ENCODE measurements at places on chromosomes 11 and 22.

- no peak for DNase-seq
These were observed 584.0 kb downstream of the KCNA4 start for GRCh38 chr11:29432719-29433325.

- no peak for DNase-seq
These were observed 249.1 kb downstream of the TTC28 start for GRCh38 chr22:28430466-28431025.

- no peak for DNase-seq
These were observed 121.1 kb downstream of the NTM start for GRCh38 chr11:131491503-131491902.

GRCh38 chr22:50179937-50180726 is 5.6 kb upstream of the TRABD start:
- DNase-seq = no peak

GRCh38 chr11:17379383-17380180 is 8.9 kb downstream of the KCNJ11 start:
- DNase-seq = no peak

DNA sequence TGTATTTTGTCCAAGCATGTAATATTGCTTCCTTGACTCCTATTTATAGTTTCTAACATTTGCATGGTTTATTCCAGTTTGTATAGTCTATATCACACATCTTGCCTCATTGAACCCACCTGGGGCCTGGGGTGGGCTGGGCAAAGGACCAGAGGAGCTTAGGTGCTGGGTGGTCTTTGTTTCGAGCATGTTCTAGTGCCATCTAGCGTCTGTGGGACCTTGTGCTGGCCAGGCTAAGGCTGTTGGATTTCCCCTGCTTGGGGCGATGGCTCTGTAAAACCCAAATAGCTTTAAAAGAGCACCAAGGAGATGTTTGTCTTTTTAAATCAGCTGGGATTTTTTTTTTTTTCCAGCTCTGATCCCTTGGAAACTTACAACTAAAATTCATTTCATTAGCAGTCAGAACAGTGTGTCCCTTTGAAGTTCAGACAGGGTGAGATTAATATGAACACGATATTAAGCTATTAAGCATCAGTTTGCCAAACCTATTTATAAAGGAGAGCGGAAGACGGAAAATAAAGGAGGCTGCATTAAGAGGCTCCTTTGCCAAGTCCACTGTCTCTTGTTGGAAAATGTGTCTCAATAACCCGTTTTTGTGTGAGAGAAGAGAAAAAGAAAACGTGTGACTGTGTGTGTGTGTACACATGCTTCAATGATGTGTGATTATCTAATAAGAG is 157.4 kb downstream of the COMMD9 start:
- DNase-seq = no peak

- no peak for DNase-seq
These were observed 23.0 kb downstream of the CCDC15 start for GRCh38 chr11:124977006-124977405.

GRCh38 chr11:9720290-9720630 is 56.4 kb downstream of the SWAP70 start:
- no peak for DNase-seq

DNA sequence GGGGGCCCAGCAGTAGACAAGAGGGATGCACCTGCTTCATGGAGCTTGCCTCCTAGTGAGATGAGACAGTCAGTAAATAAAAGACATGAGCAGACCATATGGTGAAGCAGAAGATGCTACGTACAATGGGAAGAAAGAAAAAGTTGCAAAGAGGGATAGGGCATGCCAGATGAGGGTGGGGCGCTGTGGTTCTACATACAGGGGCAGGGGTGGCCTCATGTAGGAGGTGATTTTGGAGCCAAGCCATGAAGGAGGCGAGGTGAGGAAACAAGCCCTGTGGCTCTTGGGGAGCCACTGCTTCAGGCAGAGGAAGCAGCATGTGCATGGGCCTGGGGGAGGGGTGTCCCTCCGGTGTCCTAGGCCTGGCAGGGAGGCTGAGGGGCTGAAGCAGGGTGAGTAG is 15.2 kb downstream of the NAT10 start:
- no peak for DNase-seq

DNA sequence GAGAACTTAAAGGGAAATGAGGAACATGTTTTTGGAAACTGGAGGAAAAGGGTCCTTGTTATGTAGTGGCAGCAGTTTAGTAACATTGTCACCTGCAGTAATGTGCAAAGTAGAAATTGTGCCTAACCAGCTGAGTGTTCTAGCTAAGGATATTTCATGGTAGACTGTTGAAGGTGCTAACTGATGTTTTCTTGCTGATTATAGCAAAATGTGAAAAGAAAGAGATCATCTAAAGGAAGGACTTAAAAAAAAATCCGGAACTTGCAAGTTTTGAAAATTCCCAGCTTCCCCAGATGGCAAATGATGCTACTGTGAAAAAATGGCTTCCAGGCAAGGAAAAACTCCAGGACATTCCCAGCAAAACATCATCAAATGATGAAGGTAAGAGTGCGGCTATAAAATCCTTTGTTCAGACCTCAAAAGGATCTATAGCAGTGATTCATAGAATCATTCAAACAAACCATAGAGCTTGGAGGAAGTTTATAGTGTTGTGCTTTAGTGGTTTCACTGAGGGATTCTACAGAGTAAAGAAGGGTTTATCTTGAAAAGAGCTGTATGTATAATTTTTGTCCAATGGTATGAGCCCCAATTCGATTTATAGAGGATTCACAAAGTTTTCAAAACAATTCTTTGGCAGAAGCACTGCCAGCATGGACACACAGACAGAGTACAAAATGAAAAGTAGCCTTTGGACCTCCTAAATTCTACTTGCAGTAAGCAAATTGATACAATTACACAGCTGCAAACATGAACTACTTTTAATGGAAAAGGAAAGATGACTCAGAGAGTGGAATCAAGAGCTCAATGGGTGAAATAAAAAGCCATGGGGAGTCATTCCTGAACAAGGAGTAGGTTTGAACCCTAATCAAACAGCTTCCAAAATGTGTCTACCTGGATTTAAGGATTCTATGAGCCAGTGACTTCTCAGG is 4.3 kb upstream of the TRIM44 start:
- no peak for DNase-seq

DNA sequence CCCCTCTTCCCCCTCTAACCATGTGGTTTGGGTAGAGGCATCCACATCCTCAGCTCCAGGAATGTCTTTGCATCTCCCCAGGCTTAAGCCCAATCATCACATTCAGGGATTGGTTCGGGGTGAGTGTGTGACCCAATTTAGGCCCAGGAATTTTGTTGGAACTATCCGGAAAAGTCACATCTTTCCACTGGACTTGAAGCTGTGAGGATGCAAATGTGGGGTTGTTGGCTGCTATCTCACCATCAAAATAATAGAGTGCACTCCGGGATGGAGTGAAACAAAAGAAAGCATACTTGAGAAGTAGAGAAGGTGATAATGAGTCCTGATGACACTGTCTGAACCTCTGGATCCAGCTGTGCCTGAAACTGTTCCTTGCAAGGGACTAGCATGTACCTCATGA is 33.8 kb upstream of the OLFML1 start:
- no peak for DNase-seq

- no peak for DNase-seq
These were observed 5.7 kb downstream of the LTBP3 start for GRCh38 chr11:65552388-65552951.

DNA sequence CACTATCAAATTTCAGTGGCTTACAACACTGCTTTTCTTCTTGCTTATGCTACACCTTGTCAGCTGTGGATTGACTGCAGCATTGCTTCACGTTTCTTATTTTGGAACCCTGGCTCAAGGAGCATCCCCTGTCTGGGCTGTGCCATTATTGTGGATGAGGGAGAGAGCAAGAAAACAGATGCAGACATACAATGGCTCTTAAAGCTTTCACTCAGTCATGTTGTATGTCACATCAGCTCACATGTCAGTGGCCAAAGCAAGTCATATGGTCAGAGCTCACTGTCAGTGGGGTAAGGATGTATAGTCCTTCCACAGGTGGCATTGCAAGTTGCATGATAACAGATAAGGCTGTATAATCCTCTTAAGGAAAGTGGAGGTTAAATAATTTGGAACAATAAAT is 10.0 kb downstream of the ARHGEF12 start:
- no peak for DNase-seq

DNA sequence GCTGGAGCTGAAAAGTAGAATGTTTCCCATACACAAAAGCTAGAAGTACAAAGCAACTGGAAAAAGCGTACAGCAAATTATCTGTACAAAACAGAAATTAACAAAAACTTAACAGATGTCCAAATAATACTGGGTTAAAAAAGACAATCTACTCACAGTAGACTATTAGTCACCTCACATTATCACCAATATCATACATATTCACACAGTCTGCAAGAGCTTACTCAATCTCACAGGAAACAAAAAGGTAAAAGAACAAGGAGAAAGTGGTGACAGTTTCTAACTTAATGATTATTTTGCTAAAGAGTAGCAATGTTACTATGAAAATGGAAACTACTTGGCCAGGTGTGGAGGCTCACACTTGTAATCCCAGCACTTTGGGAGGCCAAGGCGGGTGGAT is 11.9 kb downstream of the CELF1 start:
- DNase-seq = no peak

- no peak for DNase-seq
These were observed 50.8 kb upstream of the SLC36A4 start for GRCh38 chr11:93248602-93249001.

DNA sequence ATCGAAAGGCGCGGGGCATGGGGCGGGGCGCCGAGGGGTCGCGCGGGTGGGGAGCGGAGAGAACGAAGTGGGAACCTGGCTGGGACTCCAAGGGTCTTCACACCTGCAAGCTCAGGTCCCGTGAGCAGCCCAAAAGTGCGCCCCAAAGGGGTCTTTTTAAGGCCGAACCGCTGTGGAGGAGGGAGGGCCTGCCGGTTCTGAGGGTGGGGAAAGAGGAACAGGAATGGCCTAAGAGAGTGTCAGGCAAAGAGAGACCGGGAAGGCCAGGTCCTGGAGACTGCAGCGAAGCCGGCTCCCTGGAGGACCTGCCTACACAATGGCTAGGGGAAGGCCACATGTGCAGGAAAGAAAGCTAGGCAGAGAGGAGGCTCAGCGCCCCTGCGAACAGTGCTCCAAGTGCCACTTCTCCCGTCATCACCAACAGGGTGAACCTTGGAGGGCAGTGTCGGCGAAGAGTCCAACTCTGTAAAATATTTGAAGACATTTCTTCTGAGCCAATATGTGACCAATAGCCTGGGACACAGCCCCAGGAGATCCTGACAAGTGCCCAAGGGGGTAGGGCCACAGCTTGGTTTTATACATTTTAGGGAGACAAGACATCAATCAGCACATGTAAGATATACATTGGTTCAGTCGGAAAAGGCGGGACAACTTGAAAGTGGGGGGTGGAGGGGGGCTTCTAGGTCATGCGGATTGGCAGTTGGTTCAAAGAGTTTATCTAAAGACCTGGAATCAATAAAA is 710 bp upstream of the DGCR2 start:
- no peak for DNase-seq

GRCh38 chr11:2673871-2674471 is 25.8 kb downstream of the KCNQ1OT1 start:
- no peak for DNase-seq

DNA sequence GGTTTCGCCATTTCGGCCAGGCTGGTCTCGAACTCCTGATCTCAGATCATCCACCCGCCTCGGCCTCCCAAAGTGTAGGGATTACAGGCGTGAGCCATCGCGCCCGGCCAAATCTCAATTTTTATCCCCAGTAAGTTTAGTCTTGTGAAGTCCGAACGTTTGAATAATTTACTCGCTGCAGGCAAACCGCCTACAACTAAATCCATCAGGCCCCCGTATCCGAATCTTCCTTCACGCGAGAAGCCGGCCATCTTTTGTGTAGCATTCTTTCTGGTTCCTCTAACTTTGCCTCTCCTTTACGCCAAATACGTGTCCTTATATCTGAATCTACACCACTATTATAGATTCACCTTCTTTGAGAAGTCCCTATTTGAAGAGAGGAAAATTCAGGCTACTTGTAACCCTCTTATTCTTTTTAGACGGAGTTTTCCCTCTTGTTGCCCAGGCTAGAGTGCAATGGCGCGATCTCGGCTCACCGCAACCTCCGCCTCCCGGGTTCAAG is 581 bp upstream of the EIF3L start:
- DNase-seq = no peak

GRCh38 chr11:109957000-109957399 is 136.2 kb upstream of the ZC3H12C start:
- DNase-seq = no peak

- DNase-seq = no peak
These were observed 12.0 kb downstream of the TNNT3 start for GRCh38 chr11:1931341-1932104.

- DNase-seq = no peak
These were observed 743.5 kb downstream of the BRD1 start for GRCh38 chr22:49084206-49084605.

DNA sequence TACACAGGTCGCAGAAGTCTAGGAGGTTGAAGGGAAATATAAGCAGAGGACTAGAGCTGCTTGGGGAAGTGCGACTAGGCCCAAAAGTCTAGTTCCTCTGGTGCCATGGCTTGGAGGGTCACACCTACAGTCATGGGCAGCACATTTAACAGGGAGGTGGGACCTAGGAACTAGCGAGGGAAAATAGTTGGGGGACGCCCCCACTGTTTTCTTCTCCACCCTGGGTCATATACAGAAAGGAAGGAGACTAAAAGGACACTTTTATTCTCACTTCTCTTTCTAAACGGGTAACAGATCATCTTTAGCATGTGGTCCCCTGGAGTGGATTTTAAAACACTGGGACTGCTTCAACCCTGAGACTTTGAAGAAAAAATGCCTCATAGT is 16.6 kb downstream of the APIP start:
- DNase-seq = no peak

DNA sequence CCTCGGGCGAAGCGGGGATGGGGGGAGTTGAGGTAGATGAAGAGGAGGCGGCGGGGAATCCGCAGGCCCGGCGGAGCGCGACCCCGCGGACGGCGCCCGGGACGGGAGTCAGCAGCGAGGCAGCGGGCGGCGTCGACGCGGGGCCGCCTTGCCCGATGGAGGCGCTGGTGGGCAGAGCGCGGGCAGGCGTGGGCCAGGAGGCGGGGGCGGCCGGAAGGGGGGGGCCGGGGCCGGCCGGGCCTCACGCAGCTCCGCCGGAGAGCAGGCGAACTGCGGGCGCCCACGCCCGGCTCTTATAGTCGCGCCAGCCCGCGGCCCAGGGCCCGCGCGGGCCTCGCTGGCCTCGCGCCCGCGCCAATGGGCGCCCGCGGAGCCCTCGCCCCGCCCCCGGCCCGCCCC is at the start of gene IGF2:
IGF2 (minus strand) TSS at position 267 of the 399 bp plus-strand sequence. CDS start 3,866 bp downstream, outside the sequence.
- DNase-seq = no peak

All from activated naive CD4-positive, alpha-beta T cell (primary cell).